MG63 (cell line): ENCODE measurements at places on chromosomes 4 and X.

- no peak for DNase-seq
Measured at GRCh38 chrX:2870650-2871049, 41.9 kb downstream of the GYG2 start.

- DNase-seq, result no peak
Measured at GRCh38 chr4:41144812-41145211, 69.5 kb downstream of the APBB2 start.

GRCh38 chrX:31021537-31021936 lies 50.3 kb downstream of the FTHL17 start:
- no peak for DNase-seq

GRCh38 chrX:24215272-24215671 lies 65.7 kb downstream of the ZFX start:
- DNase-seq, result no peak

DNA sequence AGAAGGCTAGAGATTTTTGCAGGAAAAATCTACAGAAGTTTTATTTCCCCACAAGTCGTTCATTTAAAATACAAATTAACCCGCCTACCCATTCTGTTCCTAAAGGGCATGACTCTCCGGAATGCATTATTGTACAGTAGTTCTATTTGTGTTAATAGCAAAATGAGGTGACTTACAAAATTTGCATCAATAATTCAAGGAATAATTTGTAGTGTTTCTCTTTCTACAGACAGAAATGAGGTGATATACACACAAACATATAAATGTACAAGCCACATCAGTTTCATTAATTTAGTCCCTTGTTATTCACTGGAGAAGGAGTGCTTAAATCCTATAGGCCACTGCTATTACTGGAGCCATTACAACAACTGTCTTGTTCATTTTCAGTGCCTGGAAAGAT lies 501.3 kb upstream of the DIAPH2 start:
- DNase-seq, result no peak

DNA sequence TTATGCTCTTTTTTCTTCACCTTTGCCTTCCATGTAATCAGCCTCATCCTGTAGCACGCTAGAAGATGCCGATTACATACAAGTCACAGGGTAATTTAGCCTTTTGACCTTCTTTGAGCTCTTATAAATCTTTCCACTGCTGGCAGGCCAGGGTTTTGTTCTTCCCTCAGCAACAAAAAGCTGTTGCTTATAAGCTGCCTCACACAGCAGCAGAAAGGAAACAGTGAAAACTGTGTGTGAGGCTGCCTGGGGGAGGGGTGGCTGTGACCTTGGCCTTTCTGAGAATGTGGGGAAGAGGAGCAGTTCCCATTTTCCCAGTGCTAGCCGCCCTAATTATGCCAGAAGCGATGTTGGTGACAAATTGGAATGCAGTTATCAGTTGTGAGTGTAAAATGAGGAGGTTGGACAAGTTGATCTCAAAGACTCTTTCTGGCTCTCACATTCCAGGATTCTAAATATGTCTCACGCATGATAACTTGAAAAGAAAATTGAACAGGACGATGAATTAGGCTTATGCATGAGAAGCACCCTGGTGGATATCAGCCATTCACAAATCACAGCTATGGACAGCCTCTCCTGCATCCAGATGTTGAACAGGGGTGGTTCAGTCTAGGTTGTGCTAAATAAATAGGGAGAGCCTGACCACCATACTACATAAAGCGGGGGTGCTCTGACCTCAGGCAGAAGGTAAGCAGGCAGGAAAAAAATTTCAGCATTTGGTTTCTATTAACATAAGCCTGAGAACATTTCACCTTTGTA lies 25.7 kb downstream of the SLITRK2 start:
- no peak for DNase-seq

- DNase-seq, result no peak
Measured at GRCh38 chr4:26343038-26343398, 22.2 kb downstream of the RBPJ start.

GRCh38 chr4:55241461-55241860 lies 104.6 kb upstream of the SRD5A3 start:
- DNase-seq, result no peak

DNA sequence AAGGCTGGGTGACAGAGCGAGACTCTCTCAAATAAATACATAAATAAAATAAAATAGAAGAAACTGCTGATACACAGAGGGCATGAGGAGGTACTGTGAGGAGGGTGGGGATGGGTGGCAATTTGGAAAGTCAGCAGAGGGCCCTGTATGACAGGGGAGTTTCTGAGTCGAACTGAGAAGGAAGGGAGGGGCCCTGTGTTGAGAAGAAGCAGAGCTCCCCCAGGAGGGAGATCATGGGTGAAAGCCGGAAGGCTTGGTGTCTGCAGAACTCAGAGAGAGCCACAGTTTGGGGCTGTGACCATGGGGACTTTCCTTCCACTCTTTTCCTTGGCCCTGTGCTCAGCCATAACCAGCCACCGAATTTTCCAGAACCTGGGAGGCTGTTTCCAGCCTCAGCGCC lies 24.8 kb upstream of the AFAP1 start:
- no peak for DNase-seq

- DNase-seq, result no peak
Measured at GRCh38 chr4:107999932-108000539, 10.3 kb downstream of the HADH start.

DNA sequence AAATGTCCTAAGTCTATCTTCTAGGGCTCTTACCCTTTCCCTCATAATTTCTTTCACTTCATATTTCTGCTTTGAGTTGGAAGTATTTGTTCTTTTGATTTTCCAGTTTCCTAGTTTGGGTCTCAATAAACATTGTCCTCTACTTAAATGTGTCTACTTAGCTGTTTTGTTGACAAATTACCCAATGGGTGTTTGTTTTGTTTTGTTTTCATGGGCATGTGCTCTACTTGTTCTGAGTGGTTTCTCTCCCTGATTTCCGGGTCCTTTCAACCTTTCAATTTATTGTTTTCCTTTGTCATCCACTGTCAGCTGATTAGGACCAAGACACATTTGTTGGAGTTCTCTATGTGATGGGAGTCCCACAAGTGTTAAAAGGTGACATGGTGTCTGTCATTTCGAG lies 1181.4 kb downstream of the RPA4 start:
- no peak for DNase-seq

- DNase-seq, result peak; percentile 9
Measured at GRCh38 chr4:113878668-113879067, 100.8 kb downstream of the ARSJ start.

GRCh38 chr4:8675383-8675782 lies 82.8 kb downstream of the CPZ start:
- DNase-seq, result peak; percentile 15
